ENCODE measurements at places on chromosomes 6 and 20.

- no peak for DNase-seq
These were observed 425.5 kb downstream of the BCKDHB start for GRCh38 chr6:80531681-80532619.

DNA sequence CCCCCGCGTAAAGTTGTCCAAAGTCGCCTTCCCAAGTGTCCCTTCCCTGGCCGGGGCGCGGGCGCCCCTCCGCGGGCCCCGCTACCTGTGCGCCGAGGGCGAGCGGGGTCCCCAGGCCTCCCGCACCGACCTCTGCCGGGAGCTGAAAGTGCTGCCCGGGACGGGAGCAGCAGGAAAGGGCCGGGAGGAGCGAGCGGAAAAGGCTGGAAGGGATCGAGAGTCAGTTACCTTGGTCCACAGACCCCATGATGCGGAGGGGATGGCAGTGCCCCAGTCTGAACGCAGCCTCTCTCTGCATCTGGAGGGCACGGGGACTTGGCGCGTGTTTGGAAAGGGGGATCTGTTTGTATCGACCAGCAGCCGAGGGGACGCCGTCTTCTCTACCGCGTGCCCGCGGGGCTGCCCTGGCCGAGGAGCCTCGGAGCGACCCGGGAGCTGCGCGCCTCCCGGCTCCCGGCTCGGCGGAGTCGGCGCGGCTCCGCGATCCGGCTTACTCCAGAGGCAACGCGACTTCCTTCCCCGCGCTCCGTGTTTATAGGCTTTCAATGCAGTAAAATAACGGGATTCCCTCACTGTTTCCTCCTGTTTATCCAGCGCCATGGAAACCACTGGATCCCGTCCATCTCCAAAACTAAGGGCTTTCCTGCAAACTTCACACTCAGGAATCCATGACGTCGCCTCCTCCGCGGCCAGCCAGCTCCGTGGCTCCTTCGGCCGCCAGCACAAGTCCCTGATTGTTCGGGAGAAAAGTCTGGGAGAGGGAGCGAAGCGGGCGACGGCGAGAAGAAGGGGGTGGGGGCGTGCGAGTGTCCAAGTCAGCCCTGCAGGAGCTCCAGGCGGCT is 20.0 kb upstream of the NFATC2 start:
- no peak for DNase-seq

GRCh38 chr6:155177363-155177961 is 86.4 kb upstream of the CLDN20 start:
- DNase-seq = peak; percentile 55

DNA sequence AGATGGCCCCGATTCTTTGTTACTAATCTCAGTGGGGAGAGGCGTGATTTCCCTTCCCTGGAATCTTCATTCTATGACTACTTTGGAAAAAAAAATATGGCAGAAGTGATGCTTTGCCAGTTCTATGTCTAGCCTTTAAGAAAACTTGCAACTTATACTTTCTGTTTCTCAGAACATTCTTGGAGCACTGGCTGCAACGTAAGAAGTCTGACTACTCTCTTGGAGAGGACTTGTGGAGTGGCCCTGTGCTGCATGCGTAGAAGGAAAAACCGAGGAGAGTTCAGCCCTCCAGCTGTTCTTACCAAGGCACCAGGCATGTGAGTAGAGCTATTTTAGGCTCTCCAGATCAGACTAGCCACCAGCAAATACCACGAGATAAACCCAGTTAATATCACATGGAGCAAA is 77.6 kb upstream of the STXBP5 start:
- no peak for DNase-seq

- no peak for DNase-seq
These were observed 77.2 kb downstream of the CDC5L start for GRCh38 chr6:44464527-44465310.

DNA sequence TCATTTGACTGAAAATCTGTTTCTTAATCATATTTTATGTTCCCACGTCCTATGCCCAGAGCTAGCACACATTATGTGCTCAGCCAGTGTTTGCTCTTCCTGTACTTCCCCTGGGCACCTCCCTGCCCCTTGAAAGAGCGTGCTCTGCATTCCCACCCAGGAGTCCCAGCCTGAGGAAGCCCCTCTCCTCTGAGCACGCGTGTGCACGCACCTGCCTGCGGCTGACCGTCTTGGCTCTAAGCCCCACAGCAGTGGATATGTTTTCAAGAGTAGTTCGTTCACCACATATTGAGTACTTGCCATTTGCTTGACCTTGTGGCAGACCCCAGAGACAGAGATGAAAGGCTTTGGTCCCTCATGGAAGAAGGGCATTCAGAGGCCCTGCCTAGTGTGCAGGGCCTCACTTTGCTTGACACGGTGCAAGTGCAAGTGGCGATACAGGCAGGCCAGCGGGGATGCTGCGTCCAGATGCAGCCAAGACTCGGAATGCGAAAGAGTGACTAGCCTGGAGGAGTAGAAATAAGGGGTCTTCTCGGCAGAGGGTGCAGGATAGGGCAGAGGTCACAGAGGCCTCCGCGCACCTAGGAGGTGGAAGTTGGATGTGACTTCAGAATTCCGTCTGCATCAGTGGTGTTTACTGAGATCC is 14.1 kb downstream of the SYNDIG1 start:
- no peak for DNase-seq

DNA sequence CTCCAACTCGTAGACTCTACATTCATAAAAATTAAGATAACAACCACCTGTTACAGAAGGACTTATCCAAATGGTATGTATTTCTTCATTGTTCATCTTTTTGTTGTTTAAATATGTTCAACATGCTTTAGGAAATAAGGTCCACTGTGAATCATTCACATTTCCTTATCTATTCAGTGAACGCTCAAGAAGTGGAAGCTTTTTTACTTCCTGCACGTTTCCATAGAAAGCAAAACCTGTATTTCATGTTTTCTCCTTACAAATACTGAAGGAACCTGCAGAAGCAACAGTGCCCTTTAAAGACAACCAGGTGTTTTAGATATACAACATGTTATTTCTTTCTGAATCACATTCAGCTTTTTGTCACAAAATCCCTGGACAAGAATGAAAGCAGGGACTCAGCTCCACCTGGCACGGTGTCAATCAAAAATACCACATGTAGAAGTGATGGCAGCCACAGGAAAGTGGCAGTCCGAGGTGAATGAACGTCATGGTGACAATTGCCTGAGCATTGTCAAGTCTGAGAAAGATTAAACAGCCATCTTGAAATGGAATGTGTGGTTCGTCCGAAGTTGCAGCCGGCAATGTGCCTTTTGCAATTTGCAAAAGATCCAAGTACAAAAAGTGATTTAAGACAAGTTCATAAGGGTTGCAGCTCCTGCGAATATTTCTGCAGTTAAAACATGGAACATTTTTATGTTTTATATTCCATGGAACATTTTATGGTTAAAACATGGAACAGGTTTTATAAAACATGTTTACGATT is 66.7 kb upstream of the RIPOR2 start:
- DNase-seq = no peak

GRCh38 chr20:14576196-14576877 is 238.9 kb upstream of the FLRT3 start:
- no peak for DNase-seq

GRCh38 chr20:35055445-35056276 is 36.9 kb downstream of the TRPC4AP start:
- no peak for DNase-seq

DNA sequence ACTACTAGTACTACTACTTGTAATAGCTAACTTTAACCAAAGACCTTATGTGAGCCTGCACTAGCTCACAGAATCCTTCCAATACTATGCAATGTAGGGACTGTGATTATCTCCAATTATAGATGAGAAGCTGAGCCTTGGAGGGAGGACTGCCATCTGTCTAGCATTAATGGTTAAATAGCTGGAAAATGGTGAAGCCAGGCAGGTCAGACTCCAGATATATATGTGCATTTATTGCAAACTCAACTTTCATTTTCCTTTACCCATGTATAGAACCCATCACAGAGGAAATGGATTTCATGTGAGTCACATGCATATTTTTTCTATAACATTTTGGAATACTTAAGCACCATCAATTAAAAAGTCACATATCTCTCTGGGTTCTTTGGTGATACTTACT is 229.9 kb downstream of the BCAS1 start:
- DNase-seq = no peak

- DNase-seq = no peak
These were observed at the start of gene CBFA2T2 for GRCh38 chr20:33490023-33490933. Gene CBFA2T2, plus strand, starts transcription at chr20:33490096. Its CDS starts 172 bp downstream, at chr20:33490268.

DNA sequence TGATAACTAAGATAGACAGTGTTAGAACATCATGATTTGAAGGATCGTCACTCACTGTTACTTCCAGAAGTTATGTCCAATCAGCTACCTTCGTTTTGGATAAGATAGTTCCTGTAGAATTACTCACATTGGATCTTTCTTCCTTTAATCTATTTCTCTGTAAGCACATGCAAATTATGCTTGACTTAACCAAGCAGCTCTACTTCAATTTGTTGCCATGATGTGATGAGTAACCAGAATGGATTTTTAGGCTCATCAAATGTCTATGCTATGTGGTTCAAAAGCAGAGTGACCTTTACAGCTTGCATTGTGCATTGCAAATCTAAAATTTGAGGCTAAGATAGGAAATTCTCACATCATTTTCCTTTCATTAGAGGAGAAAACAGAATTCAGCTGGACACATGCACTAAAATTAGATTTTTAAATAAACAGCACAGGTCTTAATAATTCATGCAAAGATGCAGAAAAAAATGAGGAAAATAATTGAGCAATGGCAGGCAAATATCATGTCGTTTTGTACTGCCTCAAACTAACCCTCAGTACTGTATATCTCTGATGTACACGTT is 76.7 kb upstream of the ZFP64 start:
- DNase-seq = no peak

GRCh38 chr6:82589509-82590206 is 226.0 kb downstream of the TPBG start:
- DNase-seq = peak; percentile 21

DNA sequence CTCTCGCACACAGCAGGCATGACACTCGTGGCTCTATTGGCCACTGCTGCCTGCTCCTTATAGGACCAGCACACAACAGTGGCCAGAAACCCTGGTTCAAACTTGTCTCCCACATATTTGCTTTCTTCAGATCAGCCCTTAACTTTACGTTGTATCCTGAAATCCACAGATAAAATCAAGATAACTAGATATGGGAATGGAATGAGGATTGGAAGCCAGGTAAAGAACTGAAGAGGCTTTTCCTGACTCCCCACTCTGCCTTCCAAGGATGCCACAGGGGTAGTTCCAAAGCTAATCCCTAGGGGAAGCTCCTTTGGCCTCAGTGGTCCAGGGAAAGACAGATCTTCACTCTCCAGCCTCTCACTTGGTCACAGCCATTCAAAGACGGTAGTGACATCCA is 86.5 kb downstream of the INSM1 start:
- no peak for DNase-seq

DNA sequence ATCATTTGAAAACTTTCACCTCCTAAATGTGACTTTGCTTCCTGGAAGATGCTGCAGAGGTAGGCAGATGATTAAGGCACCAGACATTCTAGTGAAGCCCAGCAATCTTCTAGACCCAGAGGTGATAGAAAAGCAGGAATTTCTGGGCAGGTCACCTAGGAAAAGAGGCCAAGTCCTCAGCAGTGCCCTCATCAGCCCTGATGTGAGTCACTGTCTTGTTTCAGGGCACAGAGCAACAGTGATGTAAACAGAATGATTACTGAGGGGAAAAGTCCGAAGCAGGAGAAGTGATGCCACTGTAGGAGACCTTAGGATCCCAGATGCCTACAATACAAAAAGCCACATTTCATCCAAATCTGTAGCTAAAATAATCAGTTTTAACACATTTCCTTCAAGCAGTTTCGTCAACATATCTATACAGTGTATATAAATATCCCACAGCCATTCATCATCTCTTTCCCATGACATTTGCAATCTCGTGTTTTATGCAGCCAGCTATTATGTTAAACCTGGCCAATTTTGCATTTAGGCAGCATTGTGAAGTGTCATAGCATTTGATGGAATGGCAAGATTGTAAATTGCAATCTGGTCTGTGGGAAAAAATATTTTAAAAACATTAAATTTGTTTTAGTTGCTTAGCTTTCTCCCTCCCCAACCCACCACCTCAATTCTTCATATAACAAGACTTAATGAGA is 401.2 kb upstream of the RNF217 start:
- DNase-seq = no peak

DNA sequence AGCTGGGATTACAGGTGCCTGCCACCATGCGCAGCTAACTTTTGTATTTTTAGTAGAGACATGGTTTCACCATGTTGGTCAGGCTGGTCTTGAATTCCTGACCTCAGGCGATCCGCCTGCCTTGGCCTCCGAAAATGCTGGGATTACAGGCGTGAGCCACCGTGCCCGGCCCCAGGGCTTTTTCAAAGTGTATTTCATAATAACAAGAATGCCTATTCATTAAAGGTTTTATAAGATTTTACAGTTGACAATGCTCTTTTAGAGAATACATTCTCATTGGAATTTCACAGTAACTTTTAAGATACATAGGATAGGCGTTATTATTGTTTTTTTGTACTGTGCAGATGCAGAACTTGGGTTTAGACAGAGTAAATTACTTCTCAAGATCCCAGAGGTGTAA is 52.6 kb upstream of the PTPRK start:
- DNase-seq = no peak

DNA sequence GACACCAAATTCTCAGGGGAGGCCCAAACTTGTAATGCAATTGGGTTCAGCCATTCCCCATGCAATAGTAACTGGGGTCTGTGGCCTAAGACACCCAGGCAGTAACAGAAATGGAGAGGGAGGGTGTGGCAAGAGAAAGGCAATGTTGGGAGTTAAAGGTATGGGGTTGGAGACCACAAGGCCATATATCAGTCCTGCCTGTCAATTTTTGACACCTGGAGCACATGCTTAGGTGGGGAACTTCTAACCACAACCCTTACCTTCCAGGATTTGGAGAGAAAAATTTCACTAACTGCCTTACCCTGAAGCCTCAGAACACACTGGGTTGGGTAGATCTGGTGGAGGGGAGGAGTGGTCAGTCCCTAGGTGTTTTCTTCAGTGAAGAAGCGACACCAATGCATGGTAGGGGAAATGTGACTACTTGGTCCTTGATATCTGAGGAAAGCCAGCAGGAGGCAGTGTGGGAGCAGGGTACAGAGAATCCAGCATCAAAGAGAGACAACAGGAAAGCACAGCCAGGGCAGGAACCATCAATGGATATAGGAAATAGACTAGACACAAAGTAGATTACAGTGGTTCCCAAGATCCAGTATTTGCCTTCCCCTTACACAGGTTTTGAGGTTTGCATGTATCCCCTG is 6.8 kb upstream of the USP49 start:
- peak; percentile 2 for DNase-seq

DNA sequence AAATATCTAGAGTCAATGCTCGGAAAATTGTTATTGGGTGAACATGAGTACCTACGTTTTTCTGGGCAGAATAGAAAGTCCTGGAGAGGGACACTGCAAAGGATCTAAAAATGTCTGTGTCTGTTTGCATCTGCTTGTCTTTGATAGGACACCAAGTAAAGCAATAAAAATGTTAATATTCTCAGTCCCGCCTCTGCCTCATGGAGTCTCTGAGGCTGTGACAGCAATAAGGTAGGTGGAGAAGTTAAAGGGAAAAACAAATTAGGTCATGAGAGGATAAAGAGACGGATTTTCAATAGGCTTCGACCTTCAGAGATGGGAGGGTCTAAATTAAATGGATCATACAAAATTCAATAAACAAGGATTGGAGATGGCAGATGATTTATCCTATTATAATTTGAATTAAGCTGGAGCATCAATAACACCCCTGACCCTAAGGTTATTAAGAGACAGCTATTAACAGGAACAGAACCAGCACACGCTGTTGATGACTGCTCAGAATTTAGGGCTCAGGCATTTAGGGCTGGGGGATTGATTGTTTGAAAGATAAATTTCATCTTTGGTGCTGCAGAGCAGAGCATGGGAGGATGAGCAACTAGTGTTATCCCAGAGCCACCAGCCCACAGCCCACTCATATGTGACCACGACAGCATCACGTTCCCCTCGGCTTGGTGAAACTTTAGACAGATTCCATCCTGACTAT is 620.3 kb upstream of the CDH4 start:
- no peak for DNase-seq
